Activated T-cell treated with anti-CD3 and anti-CD28 coated beads, Interleukin-2, amount 50 U/mL, for 24 hours (primary cell): ENCODE measurements at places on chromosomes 4 and X.
A peak's percentile ranks its signal among the peaks of the same experiment; 100 is the strongest.

GRCh38 chr4:111722213-111722720 lies 423.0 kb upstream of the FAM241A start:
- H3K36me3 ChIP-seq = no peaks in the 10 kb centered on the region
- no peak for DNase-seq
- no peaks in the 10 kb centered on the region for H3K27me3 ChIP-seq
- no peak overlapping the region for H3K4me3 ChIP-seq

DNA sequence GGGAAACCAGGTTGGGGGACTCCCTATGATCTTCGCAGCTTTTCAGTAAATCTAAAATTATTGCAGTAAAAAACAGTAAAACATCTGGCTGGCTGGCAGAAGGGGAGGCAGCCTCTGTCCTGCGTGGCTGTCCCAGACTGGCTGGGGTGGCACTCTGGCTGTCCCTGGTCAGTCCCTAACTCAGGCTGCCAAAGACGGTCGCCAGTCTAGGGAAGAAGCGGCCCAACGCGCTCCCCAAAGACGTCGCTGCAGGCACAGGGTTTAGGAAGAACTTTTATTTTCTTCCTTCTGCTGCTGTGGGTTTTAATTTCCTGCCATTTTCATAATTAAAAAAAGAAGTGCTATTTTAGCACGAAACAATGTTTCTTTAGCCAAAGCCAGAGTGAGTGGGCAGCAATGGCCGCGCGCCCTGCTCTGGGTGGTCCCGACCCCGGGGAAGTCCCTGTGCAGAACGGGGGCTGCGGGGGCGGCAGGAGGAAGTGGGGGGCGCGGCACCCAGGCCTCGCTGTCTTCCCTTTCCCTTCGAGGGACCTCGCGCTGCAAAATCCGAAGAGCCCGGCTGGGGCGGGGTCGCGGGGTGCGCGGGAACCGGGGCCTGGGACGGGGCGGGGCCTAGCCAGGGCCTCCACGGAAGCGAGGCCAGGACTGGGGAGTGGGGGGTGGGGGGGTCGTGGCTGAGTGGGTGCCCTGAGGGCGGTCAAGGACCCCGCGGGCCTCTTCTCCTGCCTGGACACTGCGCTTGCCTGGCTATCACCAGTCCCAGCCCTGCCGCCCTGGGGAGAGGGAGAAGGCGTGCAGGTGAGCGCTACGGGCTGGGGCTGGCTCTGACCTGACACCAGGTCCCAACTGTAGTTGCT lies 6.3 kb upstream of the LETM1 start:
- H3K27ac ChIP-seq = peak overlapping the region; percentile 12
- peaks cover 22% of the 10 kb centered on the region for H3K4me1 ChIP-seq
- DNase-seq = peak; percentile 58
- peak overlapping the region; percentile 54 for H3K4me3 ChIP-seq
- peaks cover 2% of the 10 kb centered on the region for H3K27me3 ChIP-seq

DNA sequence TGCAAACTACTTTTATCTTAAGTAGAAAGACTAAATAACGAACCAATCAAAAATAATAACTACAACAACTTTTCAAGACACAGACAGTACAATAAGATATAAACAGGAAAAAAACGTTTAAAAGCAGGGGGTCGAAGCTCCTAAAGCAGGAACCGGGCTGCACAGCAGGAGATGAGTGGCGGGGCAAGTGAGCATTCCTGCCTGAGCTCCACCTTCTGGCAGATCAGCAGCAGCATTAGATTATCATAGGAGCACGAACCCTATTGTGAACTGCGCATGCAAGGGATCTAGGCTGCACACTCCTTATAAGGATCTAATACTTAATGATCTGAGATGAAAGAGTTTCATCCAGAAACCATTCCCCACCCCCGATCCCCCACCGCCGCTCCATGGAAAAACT lies 146.2 kb downstream of the TEX11 start:
- no peak overlapping the region for H3K27ac ChIP-seq
- H3K4me3 ChIP-seq = no peak overlapping the region
- H3K27me3 ChIP-seq = peaks cover 71% of the 10 kb centered on the region
- H3K36me3 ChIP-seq = no peaks in the 10 kb centered on the region
- no peak for DNase-seq

DNA sequence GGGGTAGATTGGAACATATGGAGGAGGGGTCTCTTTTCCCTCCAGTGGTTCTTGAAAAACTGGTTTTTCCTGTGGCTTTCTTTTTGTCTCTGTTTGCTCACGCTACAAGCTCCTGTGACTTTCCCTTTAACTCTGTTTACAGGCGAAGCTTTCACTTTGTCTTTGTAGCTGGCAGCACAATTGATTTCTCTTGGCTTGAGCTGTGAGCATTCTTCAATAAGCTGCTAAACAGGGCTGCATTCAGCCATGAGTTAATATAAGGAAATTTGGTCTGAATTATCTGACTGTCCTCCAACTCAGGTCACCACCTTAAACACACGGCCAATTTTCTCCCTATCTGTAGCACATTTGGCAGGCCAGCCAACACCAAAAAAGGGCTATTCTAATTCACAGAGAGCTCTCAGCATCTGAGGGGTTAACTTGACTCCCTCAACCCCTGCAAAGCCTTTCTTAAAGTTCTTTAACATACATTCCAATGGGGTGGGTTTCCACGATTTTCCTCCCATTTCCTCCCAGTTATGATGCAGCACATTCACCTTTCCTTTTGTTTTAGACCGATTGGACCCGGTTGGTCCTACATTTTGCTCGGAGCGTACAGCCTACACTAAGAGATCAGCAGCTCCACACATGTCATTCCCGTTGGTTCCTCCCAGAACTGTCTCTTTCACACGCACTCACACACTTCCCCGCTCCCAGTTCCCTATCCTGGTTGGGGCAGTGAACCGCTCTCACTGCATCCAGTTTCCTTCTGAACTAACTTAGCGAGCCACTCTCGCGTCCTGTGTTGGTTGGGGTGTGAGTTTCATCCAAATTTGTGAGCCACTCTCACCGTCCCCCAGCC lies 45.4 kb downstream of the UGT2A3 start:
- H3K4me1 ChIP-seq = no peaks in the 10 kb centered on the region
- H3K4me3 ChIP-seq = no peak overlapping the region
- H3K36me3 ChIP-seq = no peaks in the 10 kb centered on the region
- DNase-seq = no peak

GRCh38 chr4:87865288-87865687 lies 32.5 kb downstream of the MEPE start:
- H3K4me3 ChIP-seq = no peak overlapping the region
- H3K27me3 ChIP-seq = peaks cover 13% of the 10 kb centered on the region
- H3K36me3 ChIP-seq = no peaks in the 10 kb centered on the region

GRCh38 chr4:187992971-187993370 lies 2.6 kb upstream of the ZFP42 start:
- H3K4me1 ChIP-seq = no peaks in the 10 kb centered on the region
- no peak for DNase-seq
- H3K27me3 ChIP-seq = peaks cover 19% of the 10 kb centered on the region
- no peaks in the 10 kb centered on the region for H3K36me3 ChIP-seq
- no peak overlapping the region for H3K27ac ChIP-seq

DNA sequence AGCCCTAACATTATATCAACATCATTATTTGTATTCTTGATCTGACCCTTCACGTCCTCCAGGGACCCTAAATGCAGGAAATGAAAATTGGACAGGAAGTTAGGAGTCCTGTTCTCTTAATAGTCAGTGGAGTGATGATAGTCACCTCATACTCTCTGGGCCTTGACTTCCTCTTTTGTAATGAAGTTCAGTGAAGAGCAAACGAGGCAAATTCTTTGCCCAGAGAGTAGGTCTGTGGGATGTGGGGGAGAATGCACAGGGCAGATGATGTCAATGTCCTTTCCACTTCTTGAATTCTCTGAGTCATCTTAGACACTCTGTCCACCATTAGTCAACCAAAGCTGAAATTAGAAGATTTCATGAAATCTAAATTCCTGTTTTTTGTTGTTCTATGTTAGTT lies 17.1 kb upstream of the GPRIN3 start:
- peak overlapping the region; percentile 1 for H3K27ac ChIP-seq
- peaks cover 19% of the 10 kb centered on the region for H3K4me1 ChIP-seq
- DNase-seq = no peak
- no peaks in the 10 kb centered on the region for H3K36me3 ChIP-seq
- no peak overlapping the region for H3K4me3 ChIP-seq

DNA sequence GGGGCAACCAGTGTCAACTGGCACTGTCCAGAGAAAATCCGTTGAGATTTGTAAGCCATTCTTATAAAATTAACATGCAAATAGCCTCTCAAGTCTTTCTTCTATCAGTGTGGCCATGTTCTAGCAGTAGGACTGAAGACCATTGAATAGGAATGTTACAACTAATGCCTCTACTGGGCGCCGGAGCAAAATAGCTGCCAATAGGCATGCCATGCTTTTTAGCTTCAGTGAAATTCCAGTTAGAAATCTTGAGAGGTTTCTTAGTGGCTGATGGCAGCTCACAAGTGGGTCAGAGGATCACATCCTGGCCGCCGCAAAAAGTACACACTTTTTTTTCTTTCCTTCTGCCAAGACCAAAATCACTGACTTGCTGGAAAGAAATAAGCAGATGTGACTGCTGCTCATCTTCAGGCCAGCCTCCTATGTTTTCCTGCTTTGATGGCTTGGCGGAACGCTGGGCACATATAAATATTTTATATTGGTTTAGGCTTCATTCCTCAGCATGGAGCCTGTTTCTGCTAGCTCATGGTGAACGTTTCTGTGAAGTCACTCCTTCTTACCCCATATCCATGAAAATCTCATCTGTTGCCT lies 293.1 kb downstream of the TENM3 start:
- H3K27ac ChIP-seq = no peak overlapping the region
- no peaks in the 10 kb centered on the region for H3K27me3 ChIP-seq
- H3K36me3 ChIP-seq = no peaks in the 10 kb centered on the region

- no peak overlapping the region for H3K4me3 ChIP-seq
- no peak overlapping the region for H3K27ac ChIP-seq
- peaks cover 47% of the 10 kb centered on the region for H3K36me3 ChIP-seq
- no peaks in the 10 kb centered on the region for H3K27me3 ChIP-seq
- no peak for DNase-seq
- H3K4me1 ChIP-seq = peaks cover 74% of the 10 kb centered on the region
Measured at GRCh38 chr4:37678624-37679023, 7.6 kb downstream of the RELL1 start.

DNA sequence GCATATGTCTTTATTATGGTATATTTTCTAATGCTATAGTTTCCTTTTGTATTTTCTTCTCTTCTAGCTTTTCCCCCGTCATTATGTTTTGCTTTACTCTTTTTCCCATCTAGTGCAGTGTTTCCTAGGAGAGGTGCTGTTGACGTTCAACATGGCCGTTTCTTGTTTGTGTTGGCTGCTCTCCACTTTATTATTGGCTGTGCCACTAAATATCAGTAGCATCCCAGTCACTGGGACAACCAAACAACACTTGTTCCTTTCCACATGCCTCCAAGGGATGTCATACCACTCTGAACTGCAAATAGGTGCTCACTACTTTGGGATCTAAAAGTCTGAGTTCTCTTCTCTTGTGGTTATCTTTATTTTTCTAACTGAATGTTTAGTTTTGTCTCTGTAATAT lies 26.5 kb downstream of the GBA3 start:
- H3K27ac ChIP-seq = no peak overlapping the region
- no peak overlapping the region for H3K4me3 ChIP-seq
- no peaks in the 10 kb centered on the region for H3K4me1 ChIP-seq
- no peaks in the 10 kb centered on the region for H3K27me3 ChIP-seq
- no peaks in the 10 kb centered on the region for H3K36me3 ChIP-seq
- DNase-seq = no peak

- no peak for DNase-seq
- H3K4me3 ChIP-seq = no peak overlapping the region
- H3K4me1 ChIP-seq = peaks cover 2% of the 10 kb centered on the region
- no peak overlapping the region for H3K27ac ChIP-seq
- H3K27me3 ChIP-seq = peaks cover 11% of the 10 kb centered on the region
- H3K36me3 ChIP-seq = no peaks in the 10 kb centered on the region
Measured at GRCh38 chrX:53305996-53306937, 24.9 kb upstream of the IQSEC2 start.

DNA sequence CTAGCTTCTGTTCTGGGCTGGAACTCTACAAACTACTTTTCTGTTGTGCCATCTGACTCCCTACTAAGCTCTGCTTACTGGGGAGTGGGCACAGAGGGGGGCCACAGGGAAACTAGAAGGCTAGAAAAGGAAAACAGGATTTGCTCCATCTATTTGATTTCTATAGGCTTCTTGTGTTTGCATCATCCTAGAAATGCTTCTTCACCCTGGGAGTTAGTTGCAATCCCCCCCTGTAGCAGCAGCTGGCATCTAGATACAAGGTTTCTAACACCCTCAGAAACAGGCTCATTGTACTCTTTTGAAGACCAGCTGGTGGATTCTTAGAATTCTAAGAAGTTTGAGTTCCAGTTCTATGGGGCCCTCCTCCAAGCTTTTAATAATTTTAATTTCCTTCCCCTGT lies 213.4 kb downstream of the TMA16 start:
- H3K36me3 ChIP-seq = no peaks in the 10 kb centered on the region
- DNase-seq = no peak
- H3K4me3 ChIP-seq = no peak overlapping the region
- H3K27ac ChIP-seq = no peak overlapping the region

DNA sequence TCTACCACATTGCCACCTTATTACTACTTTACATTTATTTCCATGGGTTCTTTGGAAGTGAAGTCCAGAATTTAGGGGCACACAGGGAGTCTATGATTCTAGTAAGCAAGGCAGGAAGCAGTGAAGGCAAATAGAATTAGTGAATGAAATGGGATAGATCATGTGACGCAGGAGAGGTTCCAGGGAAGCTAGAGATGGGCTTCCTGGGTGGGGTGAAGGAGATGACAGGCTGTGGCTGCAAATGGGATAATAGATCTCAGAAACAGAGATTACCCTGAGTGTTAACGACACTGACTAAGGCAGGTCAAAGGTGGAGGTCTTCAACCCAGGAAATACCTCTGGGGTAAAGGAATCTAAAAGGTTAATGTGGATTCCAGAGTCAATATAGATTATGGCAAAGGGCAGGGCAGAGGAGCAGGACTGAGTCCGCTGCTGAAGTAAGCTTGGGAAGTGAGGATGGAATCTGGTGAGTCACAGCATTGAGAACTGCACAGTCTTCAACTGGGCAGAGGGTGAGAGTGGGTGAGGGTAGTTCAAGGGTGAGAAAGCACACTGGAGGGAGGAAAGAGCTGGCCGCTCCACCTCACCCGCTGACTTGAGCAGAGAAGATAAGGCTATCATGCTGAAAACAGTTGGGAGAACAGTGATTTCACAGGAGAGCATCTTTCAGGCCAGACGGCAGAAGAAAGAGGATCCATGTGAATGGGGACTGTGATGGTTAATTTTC lies 70.8 kb downstream of the ANXA3 start:
- peaks cover 4% of the 10 kb centered on the region for H3K4me1 ChIP-seq
- H3K27ac ChIP-seq = no peak overlapping the region
- DNase-seq = no peak
- H3K36me3 ChIP-seq = no peaks in the 10 kb centered on the region
- no peak overlapping the region for H3K4me3 ChIP-seq

- H3K4me3 ChIP-seq = peak overlapping the region; percentile 96
- H3K27me3 ChIP-seq = peaks cover 10% of the 10 kb centered on the region
- peaks cover 31% of the 10 kb centered on the region for H3K4me1 ChIP-seq
- H3K27ac ChIP-seq = peak overlapping the region; percentile 96
- H3K36me3 ChIP-seq = peaks cover 43% of the 10 kb centered on the region
- DNase-seq = no peak
Measured at GRCh38 chrX:49000636-49001035, 1.4 kb downstream of the GRIPAP1 start.
